ENCODE measurements at places on chromosomes 5 and 9.

- DNase-seq, result no peak
Observed at GRCh38 chr5:180495292-180495691, 1.1 kb downstream of the CNOT6 start.

DNA sequence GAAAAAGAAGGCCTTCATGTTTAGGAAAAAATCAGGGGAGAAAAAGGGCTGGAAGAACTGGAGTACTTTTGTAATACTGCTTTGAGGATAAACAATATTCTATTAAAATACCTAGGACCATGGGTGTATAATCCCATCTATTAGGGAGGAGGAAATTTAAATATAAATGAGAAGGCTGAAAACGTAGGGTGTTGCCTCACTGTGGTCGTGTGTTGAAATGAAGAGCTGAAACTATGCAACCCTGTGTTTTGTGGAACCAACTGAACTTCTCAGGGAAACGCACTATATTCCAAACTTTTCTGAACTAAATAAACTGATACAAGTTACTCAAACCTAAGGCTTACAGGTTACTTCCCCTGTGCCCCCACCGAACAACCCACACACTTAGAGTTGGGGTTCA lies 4.5 kb upstream of the CNTLN start:
- DNase-seq, result no peak

DNA sequence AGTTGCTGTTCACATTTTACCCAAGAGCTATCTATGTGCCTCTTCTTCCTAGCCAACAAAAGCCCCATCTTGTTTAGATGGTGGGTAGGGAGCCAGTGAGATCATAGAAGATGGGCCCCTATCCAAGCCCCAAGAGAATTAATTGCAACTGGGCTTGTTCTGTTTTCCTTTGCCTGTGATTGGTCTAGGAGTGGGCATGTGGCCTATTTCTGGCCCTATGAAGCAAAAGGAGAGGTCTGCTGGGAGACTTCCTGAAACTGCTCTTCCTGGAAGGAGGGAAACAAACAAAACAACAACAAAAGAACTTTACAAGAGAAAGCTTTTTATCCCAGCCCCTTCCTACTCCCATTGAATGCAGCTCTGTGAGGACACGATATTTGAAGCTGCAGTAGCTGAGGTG lies 32.5 kb upstream of the ALDOB start:
- DNase-seq, result no peak

DNA sequence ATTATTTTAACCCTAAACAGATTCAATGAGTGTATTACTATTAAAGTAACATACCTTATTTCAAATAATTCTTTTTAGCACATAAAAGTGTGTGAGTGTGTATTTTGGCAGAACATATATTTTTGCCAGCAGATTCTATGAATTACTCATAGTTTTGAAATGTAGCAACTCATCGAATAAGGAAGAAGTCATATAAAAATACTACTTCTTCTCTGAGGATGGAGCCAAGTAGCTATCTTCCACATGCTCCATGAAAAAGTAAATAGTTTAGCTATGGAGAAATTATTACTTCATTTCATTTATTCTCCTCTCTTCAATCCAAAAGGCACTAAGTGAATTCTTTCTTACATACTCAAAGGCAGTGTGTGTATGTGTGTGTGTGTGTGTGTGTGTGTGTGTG lies 1090.4 kb upstream of the CDH6 start:
- no peak for DNase-seq

DNA sequence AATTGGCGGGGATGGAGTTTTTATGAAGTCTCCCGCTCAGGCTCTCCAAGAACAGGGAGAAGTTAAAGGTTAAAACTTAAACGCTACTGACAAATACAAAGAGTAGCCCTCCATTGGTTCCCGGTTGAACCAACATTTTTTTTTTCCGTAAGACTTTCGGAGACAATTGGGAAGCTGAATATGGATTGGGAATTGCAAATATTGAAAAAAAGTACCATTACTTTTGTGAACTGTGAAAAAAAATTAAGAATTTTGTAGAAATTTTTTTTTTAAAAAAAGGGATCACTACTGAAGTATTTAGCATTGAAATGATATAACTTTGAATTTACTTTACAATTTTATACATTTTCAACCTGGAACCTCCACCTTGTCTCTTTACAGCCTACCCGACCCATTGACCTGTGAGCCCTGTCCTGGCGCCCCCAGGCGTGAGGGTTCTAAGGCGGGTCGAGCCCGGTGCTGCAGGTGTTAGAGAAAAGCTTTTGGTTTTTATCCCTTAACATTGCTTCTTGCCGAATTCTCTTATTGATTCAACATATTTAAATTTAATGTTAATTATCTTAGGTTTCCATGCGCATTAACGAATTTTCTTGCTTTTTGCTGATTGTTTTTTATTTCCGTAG lies 448 bp upstream of the ZNF782 start:
- DNase-seq, result no peak

- DNase-seq, result no peak
Observed at GRCh38 chr5:143619040-143619439, 192.9 kb upstream of the HMHB1 start.

DNA sequence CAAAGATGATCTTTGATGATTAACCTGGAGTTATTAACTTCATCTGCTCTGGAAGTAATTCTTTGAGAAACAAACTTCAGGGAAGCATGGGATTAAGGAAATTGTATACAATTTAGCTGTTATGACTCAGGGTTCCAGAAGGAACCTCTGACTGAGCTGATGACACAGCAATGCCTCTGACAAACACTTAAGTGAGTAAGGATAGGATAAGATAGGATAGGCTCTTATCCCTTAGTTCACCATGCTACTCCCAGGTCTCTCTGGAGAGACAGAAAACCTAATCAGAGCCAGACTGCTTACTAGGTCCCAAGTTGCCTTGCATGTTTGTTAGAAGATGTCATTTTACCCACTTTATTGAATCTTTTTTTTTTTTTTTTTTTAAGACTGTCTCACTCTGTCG lies 12.6 kb upstream of the TMEM38B start:
- no peak for DNase-seq

Data from NCI-H187 (cell line).